ENCODE measurements at places on chromosomes 3 and 15.
A peak's percentile ranks its signal among the peaks of the same experiment; 100 is the strongest.

DNA sequence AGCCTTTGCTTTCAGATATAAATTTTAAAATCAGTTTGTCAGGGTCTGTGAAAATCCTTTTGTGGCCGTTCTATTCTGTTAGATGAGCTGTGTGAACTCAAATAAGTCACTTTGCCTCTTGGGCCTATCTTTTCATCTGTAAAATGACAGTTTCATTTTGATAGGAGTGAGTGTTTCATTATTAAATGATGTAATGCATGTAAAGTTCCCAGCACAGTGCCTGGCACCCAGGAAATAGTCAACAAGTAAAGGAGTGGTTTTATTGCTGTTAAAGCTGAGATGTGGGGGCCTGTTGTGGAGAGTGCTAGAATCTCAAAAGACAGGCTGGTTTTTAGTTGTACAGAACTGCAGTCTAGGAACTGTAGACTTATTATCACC is 394.5 kb upstream of the CFAP20DC start:
- H3K27ac ChIP-seq, result no peak overlapping the region
- no peaks in the 10 kb centered on the region for H3K27me3 ChIP-seq
- H3K4me1 ChIP-seq, result no peaks in the 10 kb centered on the region
- DNase-seq, result no peak

- no peak overlapping the region for H3K4me3 ChIP-seq
- no peaks in the 10 kb centered on the region for H3K36me3 ChIP-seq
- no peaks in the 10 kb centered on the region for H3K27me3 ChIP-seq
- H3K27ac ChIP-seq, result no peak overlapping the region
- H3K4me1 ChIP-seq, result peaks cover 14% of the 10 kb centered on the region
Measured at GRCh38 chr15:39488961-39489360, 91.9 kb upstream of the THBS1 start.

DNA sequence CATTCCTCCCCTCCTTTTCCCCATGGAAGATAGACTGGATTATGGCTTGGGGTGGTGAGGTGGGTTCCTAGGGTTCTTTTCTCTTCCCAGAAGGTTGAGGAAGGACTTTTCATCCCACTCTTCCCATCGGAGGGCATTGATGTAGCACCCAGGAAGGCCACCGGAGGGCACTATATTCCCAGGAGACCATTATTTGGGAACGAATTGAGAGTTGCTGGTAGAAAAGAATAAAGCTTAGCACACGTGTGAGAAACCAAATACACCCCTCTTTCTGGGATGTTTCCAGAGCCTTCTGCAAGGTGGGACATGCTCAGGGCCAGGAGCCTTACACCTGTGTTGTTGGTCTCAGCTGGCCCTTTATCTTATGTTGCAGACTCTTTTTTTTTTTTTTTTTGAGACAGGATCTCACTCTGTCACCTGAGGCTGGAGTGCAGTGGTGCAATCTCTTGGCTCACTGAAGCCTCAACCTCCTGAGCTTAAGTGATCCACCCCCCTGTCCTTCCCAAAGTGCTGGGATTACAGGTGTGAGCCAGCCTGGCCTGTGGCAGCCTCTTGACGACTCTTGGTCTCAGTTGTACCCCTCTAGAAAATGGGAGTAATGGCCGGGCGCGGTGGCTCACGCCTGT is 6.3 kb upstream of the CDC25A start:
- no peak overlapping the region for H3K27ac ChIP-seq
- H3K4me3 ChIP-seq, result no peak overlapping the region
- H3K27me3 ChIP-seq, result no peaks in the 10 kb centered on the region

DNA sequence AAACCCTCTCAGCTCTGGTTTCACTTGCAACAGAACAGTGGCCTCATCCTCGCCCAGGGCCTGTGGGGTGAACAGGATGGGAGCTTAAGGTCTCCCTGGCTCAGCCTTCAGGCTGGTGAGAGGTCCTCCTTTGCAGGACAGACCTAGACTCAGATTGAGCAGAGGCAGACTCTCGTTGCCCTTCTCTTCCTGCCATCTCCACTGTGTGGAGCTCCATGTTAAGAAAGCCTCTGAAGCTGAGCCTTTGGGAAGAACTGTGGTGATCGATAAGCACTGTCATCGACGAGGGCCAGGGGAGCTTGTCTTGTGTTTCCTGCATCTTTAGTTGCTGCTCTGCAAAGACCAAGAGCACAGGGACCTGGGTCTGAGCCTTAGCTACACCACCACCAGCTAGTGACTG is 37.8 kb upstream of the GRIP2 start:
- no peak overlapping the region for H3K27ac ChIP-seq
- no peaks in the 10 kb centered on the region for H3K4me1 ChIP-seq
- H3K36me3 ChIP-seq, result no peaks in the 10 kb centered on the region
- no peak for DNase-seq

DNA sequence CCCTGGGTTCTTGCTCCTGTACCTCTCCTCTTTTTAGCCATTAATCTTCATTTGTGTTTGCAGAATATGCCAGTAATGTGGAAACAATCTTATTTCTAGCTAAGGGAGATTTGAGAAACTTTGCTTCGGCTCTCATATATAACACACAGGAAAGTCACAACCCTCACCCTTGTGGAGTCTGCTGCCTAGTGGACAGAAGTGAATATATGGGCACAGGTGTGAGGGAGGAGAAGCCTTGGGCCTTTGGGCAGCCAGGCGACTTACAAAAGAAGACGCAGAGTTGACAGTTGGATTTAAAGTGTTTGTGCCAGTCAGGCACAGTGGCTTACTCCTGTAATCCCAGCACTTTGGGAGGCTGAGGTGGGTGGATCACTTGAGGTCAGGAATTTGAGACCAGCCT is 181.8 kb upstream of the TBL1XR1 start:
- no peak overlapping the region for H3K4me3 ChIP-seq
- no peaks in the 10 kb centered on the region for H3K27me3 ChIP-seq
- no peak for DNase-seq
- H3K36me3 ChIP-seq, result no peaks in the 10 kb centered on the region

DNA sequence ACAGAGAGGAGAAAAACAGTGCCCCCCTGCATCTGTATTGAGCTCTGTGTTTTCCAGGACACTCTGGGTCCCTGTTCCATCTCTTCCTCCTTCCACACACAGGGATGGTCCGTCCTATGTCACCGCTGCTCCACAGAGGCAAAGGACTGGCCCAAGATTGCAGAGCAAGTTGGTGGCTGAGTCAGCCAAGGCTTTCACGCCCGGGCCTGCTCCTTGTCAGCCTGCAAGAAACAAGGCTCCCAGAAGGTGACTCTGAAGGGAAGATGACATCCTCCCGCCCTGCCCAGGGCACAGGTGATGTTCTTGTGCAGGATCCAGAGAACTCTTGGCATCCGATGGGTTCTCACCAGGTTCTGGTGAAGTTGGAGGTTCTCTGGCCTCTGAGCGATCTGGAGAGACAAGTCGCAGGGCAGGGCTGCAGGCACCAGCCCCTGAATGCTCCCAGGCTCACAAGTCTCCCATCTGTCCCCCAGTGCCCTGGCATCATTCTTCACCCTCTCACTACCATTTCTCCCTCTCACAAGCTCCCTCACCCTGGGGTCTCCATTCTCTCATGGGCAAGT is 138.6 kb downstream of the MEGF11 start:
- no peaks in the 10 kb centered on the region for H3K4me1 ChIP-seq
- no peak for DNase-seq
- H3K4me3 ChIP-seq, result no peak overlapping the region
- no peaks in the 10 kb centered on the region for H3K27me3 ChIP-seq

- no peaks in the 10 kb centered on the region for H3K36me3 ChIP-seq
- H3K27me3 ChIP-seq, result no peaks in the 10 kb centered on the region
- H3K4me1 ChIP-seq, result no peaks in the 10 kb centered on the region
- no peak for DNase-seq
- no peak overlapping the region for H3K4me3 ChIP-seq
Measured at GRCh38 chr3:6601374-6601773, 259.5 kb upstream of the GRM7 start.

DNA sequence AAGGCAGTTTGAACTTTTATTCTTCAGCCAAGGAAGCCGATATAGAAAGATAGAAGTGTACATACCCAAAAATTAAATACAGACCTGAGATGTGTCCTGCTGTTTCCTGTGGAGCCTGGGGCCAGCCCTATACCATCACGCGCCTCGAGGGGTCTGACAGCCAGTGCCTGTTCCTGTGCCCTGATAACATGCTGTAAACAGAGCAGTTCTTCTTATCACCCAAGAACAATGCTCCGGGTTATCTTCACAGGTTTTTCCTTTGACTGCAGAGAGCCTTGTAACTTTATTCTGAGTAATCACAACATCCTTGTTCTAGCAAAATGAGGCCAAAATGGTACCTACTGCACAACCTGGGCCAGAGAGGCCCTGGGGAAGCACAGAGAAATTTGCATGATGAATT is 289.7 kb upstream of the CHRM5 start:
- H3K27ac ChIP-seq, result no peak overlapping the region
- H3K27me3 ChIP-seq, result no peaks in the 10 kb centered on the region
- DNase-seq, result no peak
- no peaks in the 10 kb centered on the region for H3K36me3 ChIP-seq
- peaks cover 7% of the 10 kb centered on the region for H3K4me1 ChIP-seq

- H3K4me3 ChIP-seq, result no peak overlapping the region
- no peaks in the 10 kb centered on the region for H3K27me3 ChIP-seq
- H3K4me1 ChIP-seq, result no peaks in the 10 kb centered on the region
Measured at GRCh38 chr15:38636597-38636996, 72.0 kb upstream of the RASGRP1 start.

DNA sequence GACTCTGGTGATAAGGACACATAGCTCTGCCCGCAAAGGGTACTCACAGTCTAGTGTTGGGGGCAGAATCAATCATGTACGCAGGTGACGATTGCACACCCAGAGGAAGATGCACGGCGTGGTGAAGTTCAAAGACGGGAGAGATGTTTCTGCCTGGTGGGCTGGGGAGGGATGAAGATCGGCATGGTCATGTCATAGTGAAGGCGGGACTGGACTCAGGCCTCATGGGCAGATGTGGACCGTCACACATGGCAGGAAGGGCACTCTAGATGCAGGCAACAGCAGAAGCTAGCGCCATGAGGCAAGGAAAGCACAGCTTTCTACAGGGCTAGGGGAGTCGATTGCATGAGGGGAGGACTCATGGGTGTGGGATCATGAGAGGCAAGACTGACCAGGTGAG is 240.6 kb downstream of the OPA1 start:
- H3K4me3 ChIP-seq, result no peak overlapping the region
- H3K27ac ChIP-seq, result no peak overlapping the region
- H3K36me3 ChIP-seq, result no peaks in the 10 kb centered on the region
- H3K27me3 ChIP-seq, result no peaks in the 10 kb centered on the region

GRCh38 chr15:78061963-78062427 is 15.5 kb downstream of the TBC1D2B start:
- peak overlapping the region; percentile 81 for H3K27ac ChIP-seq
- H3K4me3 ChIP-seq, result no peak overlapping the region
- H3K36me3 ChIP-seq, result no peaks in the 10 kb centered on the region
- H3K4me1 ChIP-seq, result peaks cover 100% of the 10 kb centered on the region
- DNase-seq, result no peak

GRCh38 chr3:113124256-113124830 is 87.0 kb upstream of the BOC start:
- no peaks in the 10 kb centered on the region for H3K27me3 ChIP-seq
- no peaks in the 10 kb centered on the region for H3K4me1 ChIP-seq
- DNase-seq, result no peak
- H3K36me3 ChIP-seq, result no peaks in the 10 kb centered on the region
- H3K4me3 ChIP-seq, result no peak overlapping the region

GRCh38 chr3:194375473-194376240 is 6.1 kb upstream of the LRRC15 start:
- H3K27me3 ChIP-seq, result no peaks in the 10 kb centered on the region
- no peak for DNase-seq
- no peak overlapping the region for H3K27ac ChIP-seq
- H3K4me3 ChIP-seq, result no peak overlapping the region

GRCh38 chr3:152322756-152323155 is 54.0 kb downstream of the MBNL1 start:
- DNase-seq, result no peak
- H3K4me3 ChIP-seq, result no peak overlapping the region
- no peaks in the 10 kb centered on the region for H3K27me3 ChIP-seq
- no peaks in the 10 kb centered on the region for H3K4me1 ChIP-seq
- no peaks in the 10 kb centered on the region for H3K36me3 ChIP-seq
- H3K27ac ChIP-seq, result peak overlapping the region; percentile 71

GRCh38 chr3:113285741-113286140 is 74.4 kb downstream of the BOC start:
- no peak overlapping the region for H3K4me3 ChIP-seq
- peaks cover 54% of the 10 kb centered on the region for H3K36me3 ChIP-seq
- DNase-seq, result no peak

- peaks cover 10% of the 10 kb centered on the region for H3K27me3 ChIP-seq
- no peaks in the 10 kb centered on the region for H3K4me1 ChIP-seq
- H3K4me3 ChIP-seq, result no peak overlapping the region
- H3K27ac ChIP-seq, result no peak overlapping the region
Measured at GRCh38 chr15:50261981-50262380, 3.5 kb downstream of the HDC start.

DNA sequence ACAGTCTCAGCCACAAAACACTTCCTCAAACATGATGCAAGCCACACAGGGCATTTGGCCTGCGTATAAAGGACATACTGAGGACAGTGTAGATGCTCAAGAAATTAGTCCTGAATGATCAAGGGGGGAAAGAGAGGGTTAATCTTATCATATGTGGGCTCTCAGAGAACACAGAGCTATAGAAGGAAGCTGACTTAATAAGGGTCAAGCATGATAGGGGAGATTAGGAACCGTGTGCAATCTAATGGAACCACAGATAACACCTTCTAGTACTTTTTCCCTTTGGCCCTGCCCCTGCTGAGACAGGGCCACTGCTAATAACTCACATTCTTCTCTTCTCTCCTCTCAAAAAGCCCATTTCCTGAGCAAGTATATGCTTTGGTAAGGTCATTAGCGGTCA is 114.1 kb upstream of the ADAMTS9 start:
- H3K27ac ChIP-seq, result no peak overlapping the region
- no peak overlapping the region for H3K4me3 ChIP-seq
- DNase-seq, result no peak
- peaks cover 5% of the 10 kb centered on the region for H3K36me3 ChIP-seq
- H3K4me1 ChIP-seq, result peaks cover under 1% of the 10 kb centered on the region
- no peaks in the 10 kb centered on the region for H3K27me3 ChIP-seq

- H3K4me3 ChIP-seq, result no peak overlapping the region
- no peak for DNase-seq
- H3K27ac ChIP-seq, result no peak overlapping the region
- no peaks in the 10 kb centered on the region for H3K36me3 ChIP-seq
- H3K4me1 ChIP-seq, result no peaks in the 10 kb centered on the region
Measured at GRCh38 chr3:174251681-174252080, 607.5 kb upstream of the NAALADL2 start.

GRCh38 chr3:32797776-32798175 is 20.0 kb upstream of the TRIM71 start:
- no peak for DNase-seq
- no peak overlapping the region for H3K27ac ChIP-seq
- H3K27me3 ChIP-seq, result no peaks in the 10 kb centered on the region
- H3K4me1 ChIP-seq, result no peaks in the 10 kb centered on the region

DNA sequence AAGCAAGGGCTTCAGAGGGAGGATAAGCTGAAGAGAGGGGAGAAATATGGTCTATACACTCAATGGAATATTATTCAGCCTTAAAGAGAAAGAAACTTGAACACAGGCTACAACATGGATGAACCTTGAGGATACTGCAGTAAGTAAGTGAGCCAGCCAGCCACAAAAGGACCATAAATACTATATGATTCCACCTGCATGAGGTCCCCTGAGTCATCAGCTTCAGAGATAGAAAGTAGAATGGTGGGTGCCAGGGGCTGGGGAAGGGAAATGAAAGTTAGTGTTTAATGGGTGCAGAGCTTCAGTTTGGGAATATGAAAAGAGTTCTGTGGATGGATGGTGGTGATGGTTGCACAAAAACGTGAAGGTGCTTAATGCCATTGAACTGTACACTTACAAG is 68.4 kb upstream of the SEC13 start:
- no peaks in the 10 kb centered on the region for H3K4me1 ChIP-seq
- no peak overlapping the region for H3K4me3 ChIP-seq
- no peaks in the 10 kb centered on the region for H3K27me3 ChIP-seq
- no peaks in the 10 kb centered on the region for H3K36me3 ChIP-seq

GRCh38 chr3:194160158-194160557 is 24.2 kb downstream of the HES1 start:
- H3K36me3 ChIP-seq, result no peaks in the 10 kb centered on the region
- no peak for DNase-seq
- no peak overlapping the region for H3K27ac ChIP-seq
- H3K4me1 ChIP-seq, result no peaks in the 10 kb centered on the region
- H3K27me3 ChIP-seq, result no peaks in the 10 kb centered on the region

Measured in tibial artery (tissue), 4 donors.